ENCODE measurements at places on chromosomes 3 and 15.

DNA sequence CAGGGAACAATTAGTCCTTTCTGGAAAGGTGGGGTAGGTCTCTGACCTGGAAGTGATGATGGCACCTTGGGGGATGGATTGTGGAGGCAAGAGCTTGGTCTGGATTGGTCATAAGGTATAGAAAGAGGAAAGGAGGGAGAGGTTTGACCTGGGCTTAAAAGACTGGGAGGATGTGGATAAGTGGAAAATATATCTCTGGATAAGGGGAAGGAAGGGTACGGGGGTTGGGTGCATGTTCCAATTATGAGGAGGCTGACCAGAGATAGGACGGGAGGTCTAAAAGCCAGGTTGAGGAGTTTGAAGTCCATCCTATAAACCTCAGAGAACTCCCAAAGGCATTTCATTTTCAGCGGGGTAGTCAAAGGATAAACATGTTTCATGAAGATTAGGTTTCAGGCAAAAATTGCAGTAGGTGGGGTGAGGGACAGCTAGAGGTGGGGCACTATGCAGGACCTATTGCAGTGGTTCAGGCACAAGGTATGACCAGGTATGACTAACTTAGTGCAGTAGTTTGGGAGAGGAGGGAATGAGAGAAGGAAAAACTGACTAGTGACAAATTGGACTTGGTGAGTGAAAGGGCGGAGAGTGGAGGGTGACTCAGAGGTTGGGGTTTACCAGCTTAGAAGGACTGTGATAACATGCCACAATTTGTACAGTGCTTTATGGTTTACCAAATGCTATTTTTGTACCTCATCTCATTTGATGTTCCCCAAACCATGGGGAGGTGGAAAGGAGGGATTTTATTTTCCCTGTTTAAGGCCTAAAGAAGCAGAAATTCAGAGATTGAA lies 10.7 kb downstream of the PDE8A start:
- DNase-seq: no peak

DNA sequence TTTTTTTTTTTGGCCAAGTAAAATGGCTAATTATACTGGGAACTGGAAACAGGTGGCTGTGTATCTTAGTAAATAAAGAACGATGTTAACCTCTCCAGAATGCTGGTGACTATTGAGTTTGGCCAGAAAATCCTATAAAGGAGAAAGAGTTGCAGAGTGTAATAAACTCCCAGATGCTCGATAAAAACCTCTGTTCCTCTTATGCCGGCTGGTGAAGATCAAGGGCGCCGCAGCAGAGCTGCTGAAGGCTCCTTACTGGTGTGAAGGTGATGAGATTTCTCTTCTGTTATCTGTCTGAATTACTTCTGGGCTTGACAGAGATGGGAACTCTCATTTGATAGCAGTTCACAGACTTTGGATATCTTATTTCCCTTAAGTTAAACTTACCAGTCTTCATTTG lies 104.6 kb downstream of the PTPRG start:
- DNase-seq: no peak

DNA sequence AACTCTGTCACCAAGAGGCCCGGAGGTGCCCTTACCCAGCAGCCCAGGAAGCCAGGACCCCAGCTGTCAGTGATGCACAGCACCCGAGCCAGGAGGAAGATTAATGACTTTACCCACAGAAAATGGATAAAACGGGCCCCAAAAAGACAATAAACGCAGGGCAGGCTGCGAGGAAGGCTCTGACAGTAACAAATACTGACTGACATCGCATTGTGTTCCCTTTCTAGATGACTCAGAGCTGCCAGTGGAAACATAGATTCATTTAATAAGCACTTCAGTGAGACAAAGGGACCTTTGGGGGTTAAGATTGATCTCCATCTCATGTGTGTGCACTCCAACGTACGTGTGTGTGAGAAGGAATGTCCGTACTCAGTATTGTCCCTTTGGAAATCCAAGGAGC lies 225.3 kb upstream of the PPP2R3A start:
- DNase-seq: no peak

GRCh38 chr15:89975482-89976245 lies 25.5 kb upstream of the ZNF710 start:
- DNase-seq: no peak

All from aorta (tissue), 5 donors.